Stimulated activated naive CD8-positive, alpha-beta T cell treated with anti-CD3 and anti-CD28 coated beads, Interleukin-15, amount 100 ng/mL, for 72 hours (primary cell): ENCODE measurements at places on chromosomes 4 and X.
A peak's percentile ranks its signal among the peaks of the same experiment; 100 is the strongest.

- DNase-seq, result no peak
These were observed 9.5 kb upstream of the BEX1 start for GRCh38 chrX:103073467-103073866.

GRCh38 chr4:85970535-85970934, 389.3 kb downstream of the MAPK10 start:
- no peak for DNase-seq

DNA sequence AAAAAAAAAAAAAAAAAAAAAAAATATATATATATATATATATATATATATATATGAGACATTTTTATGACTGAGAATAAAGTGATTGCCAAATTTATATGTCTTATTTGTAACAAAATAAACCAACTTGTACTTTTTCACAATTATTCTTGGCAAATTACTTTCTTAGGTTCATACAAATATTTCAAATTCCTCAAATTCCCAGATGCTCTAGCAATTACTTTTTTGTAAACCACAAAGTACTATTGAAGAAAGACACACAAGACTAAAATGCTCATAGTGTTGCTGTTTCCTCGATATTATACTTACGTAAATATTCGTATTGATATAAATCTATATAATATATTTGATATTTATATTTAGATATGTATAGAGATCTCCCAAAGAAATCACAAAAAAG, 390.0 kb downstream of the FAT4 start:
- DNase-seq, result no peak

- no peak for DNase-seq
These were observed 25.5 kb downstream of the IRF2 start for GRCh38 chr4:184448821-184449220.

DNA sequence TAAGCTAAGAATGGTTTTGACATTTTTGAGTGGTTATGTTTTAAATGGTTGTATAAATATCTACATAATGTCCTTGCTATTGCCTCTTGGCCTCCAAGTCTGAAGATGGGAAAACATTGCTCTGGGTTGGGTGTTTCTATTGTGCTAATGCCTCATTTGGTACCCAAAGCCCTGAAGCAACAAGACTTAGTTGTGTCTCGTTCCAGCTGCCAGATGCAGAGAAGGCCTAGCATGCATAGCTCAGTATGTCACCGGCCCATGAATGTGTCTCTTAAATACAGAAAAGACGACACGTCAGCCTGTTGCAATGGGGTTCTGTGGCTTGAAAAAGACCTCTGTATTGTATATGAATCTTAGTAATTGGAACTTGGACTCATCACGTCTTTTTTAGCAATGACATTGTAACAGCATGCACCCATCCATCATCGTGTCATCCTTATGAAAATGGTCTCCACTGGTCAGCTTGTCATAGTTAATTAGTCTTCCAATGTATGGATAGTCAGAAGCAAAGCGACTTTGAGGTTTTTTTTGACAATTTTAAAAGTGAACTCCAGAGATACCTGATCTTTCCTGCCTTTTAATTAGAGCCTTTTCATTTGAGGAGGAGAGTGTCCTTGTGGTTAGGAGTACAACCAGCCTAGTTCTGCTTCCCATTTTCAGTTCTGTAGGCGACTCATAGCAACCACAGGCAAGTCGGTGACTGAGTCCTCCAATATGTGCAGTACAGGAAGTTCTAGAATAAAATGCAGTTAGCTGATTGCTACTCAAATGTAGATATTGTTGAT, 126.4 kb upstream of the GATB start:
- no peak for DNase-seq

DNA sequence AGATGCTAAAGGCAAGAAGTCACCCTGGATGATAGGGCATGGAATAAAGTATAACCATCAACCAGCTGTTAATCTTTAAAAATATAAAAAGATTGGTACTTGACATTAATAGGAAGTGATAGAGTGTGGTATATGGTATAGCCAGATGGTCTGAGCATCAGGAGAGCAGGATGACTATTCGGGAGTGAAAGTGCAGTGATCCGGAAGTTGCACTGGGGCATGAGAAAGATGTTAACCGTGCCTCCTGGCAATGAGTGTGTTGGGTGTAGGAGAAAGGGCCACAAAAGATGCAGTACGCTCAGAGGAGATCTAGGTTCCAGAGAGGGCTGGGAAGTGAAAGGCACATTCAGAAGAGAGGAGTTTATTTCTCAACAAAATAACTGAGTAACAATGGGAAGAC, 65.0 kb downstream of the TSPAN7 start:
- no peak for DNase-seq

GRCh38 chrX:95640226-95640625, 1044.4 kb upstream of the DIAPH2 start:
- DNase-seq, result no peak

- DNase-seq, result no peak
These were observed 2463.1 kb downstream of the ARAP2 start for GRCh38 chr4:33780952-33781791.

GRCh38 chr4:35925806-35926205, 318.5 kb downstream of the ARAP2 start:
- no peak for DNase-seq

- DNase-seq, result no peak
These were observed 193.6 kb upstream of the BANK1 start for GRCh38 chr4:101596781-101597552.

GRCh38 chrX:119990556-119991004, 47.0 kb upstream of the NKAP start:
- DNase-seq, result no peak

GRCh38 chr4:148922497-148922896, 480.3 kb upstream of the NR3C2 start:
- DNase-seq, result no peak

DNA sequence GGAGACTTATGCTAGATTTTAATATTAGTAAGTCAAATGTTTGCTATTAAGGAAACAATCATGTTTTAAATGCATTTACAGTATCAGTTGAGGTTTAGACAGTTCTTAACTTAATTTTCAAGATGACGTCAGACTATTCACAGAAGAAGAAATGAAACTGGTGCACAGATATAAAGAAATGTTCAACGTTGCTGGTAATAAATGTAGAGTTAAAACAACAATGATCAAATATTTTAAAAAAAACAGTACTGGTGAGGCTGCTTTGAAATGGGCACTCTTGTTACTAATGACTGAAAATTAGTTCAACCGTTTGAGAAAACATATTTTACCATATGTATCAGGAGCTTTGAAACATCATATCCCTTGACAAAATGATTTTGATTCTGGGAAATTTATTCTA, 44.2 kb downstream of the ABHD18 start:
- no peak for DNase-seq

- no peak for DNase-seq
These were observed 18.1 kb downstream of the SEC24B start for GRCh38 chr4:109451544-109452273.

DNA sequence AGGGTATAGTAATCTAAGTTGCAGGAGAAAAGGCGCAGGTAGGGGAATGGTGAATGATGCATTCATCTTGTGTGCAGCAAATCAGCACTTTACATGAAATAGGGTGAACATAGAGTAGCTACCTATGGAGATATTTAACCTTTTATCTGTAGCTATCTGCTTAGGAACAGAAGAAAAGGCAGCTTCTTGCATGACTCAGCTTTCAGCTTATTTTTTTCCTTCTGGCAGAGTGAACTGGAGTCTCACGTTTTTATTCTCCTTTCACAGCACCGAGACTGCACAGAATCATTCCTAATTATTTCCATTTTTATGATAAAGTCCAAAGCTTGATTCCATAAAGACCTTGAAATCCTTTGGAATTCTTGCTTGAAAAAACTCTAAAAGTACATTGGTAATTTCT, 4.8 kb upstream of the SCOC start:
- DNase-seq, result no peak

- peak; percentile 48 for DNase-seq
These were observed 778 bp downstream of the CASP3 start for GRCh38 chr4:184648313-184649025.

GRCh38 chrX:10841579-10841978, 221.2 kb upstream of the MID1 start:
- DNase-seq, result no peak

GRCh38 chr4:122584519-122584918, 36.3 kb downstream of the IL21 start:
- DNase-seq, result peak; percentile 15

DNA sequence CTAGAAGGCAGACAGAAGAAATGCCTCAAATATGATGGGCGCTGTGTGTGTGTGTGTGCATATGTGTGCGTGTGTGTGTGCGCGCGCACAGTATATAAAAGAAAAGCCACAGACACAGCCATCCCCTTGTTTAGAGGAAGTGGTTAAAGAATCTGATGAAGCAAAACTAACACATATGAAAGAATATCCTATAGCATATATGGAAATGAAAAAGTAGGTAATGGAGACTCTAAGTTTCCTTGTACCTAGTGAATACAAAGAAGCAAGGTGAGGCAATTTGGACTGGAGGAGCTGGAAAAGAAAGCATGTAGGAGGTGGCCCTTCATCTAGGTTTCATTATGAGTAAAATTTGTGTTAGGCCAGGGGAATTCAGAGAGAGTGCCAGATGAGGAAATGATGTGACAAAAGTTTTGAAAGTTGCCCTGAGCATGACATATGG, 58.6 kb upstream of the MCF2 start:
- DNase-seq, result peak; percentile 5

DNA sequence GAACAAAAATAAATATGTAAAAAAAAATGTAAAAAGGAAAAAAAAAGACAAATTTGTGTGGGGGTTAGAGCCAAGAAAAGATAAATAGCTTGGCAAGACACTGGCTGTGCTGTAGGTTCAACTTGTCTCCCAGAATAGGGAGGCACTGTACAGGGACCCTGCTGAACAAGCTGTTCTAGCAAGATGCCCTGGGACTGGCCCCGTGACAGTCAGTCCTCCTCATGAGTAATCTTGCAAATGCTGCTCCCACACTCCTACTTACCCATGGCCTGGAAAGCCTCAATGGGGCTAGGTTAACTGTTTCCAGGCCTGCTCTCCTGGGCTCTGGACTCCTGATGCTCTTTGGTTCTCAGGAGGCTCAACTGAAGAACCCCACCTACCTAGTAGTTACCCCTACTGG, 106.8 kb downstream of the ATG4A start:
- no peak for DNase-seq

DNA sequence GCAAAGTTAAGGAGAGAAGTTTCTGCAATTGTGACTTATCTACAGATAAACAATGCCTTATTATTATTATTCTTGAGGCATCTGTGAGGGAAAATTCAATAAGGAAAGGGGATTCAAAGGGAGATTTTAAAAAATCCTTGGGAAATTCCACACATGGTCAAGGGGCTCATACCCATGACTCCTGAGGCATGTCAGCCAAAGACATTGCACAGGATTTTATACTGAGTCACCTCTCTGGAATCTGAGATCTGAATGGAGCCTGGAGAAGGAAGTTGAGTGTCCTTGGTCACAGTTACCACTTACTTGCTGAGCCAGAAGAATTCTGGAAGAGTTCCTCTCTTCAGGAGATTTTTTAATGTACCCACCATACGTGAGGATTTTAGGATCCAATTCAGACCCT, 14.4 kb upstream of the CXCL8 start:
- DNase-seq, result no peak

- no peak for DNase-seq
These were observed 27.1 kb upstream of the HGFAC start for GRCh38 chr4:3414421-3415279.

- no peak for DNase-seq
These were observed 359.4 kb upstream of the FSTL5 start for GRCh38 chr4:162523171-162523570.

- no peak for DNase-seq
These were observed 11.7 kb downstream of the GPKOW start for GRCh38 chrX:49111791-49112190.

- no peak for DNase-seq
These were observed 78.1 kb upstream of the TRIM2 start for GRCh38 chr4:153126137-153126536.

- no peak for DNase-seq
These were observed 15.5 kb downstream of the RAB40A start for GRCh38 chrX:103503853-103504207.

DNA sequence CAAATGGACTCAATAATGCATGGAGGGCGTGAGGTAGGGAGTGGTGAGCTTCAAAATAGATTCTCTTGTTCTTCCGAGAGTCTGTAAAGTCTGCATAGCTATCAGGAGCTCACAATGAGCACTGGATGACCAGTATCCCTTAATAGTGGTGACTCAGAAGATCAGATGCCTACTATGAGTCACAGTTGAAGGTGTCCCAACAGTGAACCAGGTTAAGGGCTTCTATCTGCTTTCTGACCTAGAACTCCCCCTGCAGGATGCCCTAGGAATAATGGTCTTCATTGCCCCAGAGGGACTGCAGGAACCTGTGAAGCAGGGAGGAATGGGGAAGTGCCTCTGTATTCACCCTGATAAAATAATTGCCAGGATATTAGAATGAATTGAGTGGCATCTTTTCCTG, 22.1 kb downstream of the DGKK start:
- DNase-seq, result no peak

DNA sequence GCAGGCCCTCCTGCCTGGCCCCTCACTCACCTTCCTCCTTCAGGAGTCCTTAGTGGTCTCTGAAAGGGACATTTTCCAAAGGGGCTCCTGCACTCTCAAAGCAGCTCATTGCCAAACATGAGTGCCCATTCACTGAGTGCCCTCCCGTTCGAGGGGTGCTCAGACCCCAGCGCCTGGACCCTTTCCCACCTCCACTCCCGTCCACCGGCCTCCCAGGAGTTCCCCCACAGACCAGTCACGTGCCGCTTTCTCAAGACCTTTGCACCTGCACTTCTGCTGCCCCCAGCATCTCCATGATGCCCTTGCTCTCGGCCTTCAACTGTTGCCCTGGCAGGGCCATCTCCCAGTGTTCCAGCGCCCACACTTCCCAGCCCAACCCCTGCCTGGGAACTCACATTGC, 89.5 kb downstream of the ADRA2C start:
- DNase-seq, result no peak

- DNase-seq, result peak; percentile 11
These were observed 3.0 kb downstream of the GPR174 start for GRCh38 chrX:79147477-79147876.

GRCh38 chrX:152850465-152850864, 19.6 kb downstream of the NSDHL start:
- DNase-seq, result no peak
